ENCODE measurements at places on chromosomes 3 and 15.

- DNase-seq, result no peak
Measured at GRCh38 chr3:155313300-155313699, 19.8 kb upstream of the STRIT1 start.

DNA sequence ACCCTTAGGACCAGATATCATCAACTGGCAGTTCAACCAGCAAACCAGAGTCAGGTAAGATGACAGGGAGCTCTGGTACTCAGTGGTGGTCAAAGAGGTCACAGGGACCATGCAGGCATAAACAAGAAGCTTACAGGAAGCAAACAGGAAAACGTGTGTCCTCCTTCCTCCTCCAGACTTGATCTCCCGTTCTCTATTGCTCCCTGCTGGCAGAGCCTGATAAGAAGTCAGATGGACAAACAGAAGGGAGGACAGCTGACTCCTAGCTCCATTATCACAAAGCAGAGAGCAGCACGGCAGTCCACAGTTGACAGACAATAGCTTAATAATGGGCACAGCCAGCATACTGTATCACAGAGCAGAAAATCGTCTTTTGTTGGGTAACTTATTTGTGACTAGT is 156.5 kb upstream of the SLC2A2 start:
- no peak for DNase-seq

GRCh38 chr15:97072545-97072944 is 742.0 kb downstream of the NR2F2 start:
- DNase-seq, result no peak

GRCh38 chr3:137264071-137264820 is 306.5 kb downstream of the IL20RB start:
- DNase-seq, result no peak

GRCh38 chr3:126208606-126209256 is 28.3 kb upstream of the ALDH1L1 start:
- DNase-seq, result no peak

DNA sequence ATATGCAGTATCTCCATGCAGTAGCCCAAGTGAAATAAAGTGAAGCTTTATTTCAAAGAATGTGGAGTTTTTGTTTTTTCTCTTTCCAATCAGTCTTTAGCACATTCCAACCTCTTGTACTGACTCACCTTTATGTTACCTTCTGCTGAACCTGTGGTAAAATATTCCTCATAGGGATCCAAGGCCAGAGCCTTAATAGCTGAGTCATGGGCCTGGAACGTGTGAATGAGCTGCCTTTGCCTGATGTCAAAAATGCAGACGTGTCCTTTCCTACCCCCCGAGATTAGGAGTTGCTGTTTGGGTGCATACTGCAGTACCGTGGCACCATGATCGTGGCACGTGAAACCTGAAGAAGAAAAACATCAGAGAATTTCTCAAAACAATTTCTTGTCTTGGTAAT is 108.5 kb downstream of the GLDN start:
- DNase-seq, result no peak

DNA sequence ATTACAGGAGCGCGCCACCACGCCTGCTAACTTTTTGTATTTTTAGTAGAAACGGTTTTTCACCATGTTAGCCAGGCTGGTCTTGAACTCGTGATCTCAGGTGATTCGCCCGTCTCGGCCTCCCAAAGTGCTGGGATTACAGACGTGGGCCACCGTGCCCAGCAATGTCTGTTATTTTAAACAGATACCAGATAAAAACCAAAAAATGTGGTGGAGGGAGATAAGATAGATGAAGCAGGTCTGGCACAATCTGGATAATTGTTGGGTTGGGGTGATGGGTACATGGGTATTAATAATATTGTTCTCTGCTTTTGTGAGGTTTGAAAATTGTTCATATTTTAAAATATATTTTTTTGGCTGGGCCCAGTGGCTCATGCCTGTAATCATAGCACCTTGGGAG is 4.7 kb downstream of the RNF111 start:
- no peak for DNase-seq

- DNase-seq, result no peak
Measured at GRCh38 chr3:138332472-138333073, 2.9 kb upstream of the NME9 start.

DNA sequence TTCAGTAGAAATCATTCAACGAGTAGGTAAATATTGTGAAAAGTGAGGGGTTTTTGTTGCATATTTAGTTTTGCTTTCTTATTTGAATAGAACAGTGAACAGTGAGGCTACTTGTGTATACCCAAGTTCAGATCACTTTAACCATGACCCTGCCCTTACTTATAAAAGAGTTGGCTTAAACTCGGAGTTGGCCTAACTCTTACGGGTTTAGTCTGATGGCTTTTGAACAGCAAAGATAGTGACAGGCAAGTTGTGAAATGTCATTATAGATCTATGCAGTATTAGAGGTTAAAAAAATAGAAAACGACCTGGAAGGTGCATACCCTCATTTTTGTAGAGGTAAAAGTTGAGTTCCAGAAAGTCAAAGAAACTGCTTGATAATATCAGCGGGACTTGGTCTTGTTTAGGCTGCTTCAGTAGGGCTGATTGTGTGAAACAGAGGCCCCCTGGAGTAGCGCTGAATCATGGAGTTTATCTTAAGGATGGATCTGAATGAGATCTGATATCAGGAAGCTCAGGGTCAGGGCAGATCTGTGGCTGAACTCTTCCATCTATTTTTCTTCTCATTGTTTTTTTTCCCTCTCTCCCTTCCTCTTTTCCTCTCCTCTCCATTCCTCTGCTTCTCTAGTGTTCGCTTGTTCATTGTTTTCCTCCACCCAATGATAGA is 359.8 kb downstream of the LPP start:
- DNase-seq, result no peak

- no peak for DNase-seq
Measured at GRCh38 chr3:4408958-4409357, 58.1 kb downstream of the SUMF1 start.

GRCh38 chr15:54388746-54389145 is 410.5 kb downstream of the UNC13C start:
- no peak for DNase-seq

DNA sequence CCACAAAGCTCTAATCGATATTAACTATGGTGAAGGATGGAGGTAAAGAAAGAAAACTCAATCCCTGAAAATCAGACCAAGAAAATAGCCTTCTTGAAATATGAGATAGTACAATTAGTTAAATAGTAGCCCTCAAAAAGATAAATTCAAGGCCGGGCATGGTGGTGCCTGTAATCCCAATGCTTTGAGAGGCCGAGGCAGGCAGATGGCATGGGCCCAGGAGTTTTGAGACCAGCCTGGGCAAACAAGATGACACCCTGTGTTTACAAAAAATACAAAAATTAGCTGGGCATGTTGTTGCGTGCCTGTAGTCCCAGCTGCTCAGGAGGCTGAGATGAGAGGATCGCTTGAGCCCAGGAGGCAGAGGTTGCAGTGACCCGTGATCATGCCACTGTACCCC is 31.6 kb upstream of the CEP152 start:
- DNase-seq, result no peak

DNA sequence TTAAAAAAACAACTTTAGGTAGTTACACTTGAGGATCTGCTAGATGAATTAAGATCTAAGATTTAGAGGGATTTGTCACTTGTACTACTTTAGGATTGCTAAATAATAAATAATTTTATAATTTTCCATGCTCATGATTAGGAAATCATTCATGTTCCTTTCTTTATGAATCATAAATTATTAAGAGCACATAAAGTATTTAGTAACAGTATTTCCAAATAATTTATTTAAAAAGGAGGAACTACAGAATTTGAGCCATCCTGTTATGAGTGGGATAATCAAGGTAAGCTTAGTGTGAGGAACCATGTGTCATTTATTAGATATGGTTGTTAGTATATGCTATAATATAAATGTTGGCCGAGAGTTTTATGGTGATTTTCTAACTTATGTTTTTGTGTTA is 37.5 kb upstream of the C3orf38 start:
- no peak for DNase-seq

- DNase-seq, result no peak
Measured at GRCh38 chr3:33826206-33826605, 27.8 kb downstream of the PDCD6IP start.

- DNase-seq, result peak; percentile 29
Measured at GRCh38 chr15:64460724-64461720, 644 bp downstream of the ZNF609 start.

GRCh38 chr15:96629511-96629910 is 299.0 kb downstream of the NR2F2 start:
- no peak for DNase-seq

GRCh38 chr3:153463895-153464294 is 301.9 kb downstream of the RAP2B start:
- no peak for DNase-seq

DNA sequence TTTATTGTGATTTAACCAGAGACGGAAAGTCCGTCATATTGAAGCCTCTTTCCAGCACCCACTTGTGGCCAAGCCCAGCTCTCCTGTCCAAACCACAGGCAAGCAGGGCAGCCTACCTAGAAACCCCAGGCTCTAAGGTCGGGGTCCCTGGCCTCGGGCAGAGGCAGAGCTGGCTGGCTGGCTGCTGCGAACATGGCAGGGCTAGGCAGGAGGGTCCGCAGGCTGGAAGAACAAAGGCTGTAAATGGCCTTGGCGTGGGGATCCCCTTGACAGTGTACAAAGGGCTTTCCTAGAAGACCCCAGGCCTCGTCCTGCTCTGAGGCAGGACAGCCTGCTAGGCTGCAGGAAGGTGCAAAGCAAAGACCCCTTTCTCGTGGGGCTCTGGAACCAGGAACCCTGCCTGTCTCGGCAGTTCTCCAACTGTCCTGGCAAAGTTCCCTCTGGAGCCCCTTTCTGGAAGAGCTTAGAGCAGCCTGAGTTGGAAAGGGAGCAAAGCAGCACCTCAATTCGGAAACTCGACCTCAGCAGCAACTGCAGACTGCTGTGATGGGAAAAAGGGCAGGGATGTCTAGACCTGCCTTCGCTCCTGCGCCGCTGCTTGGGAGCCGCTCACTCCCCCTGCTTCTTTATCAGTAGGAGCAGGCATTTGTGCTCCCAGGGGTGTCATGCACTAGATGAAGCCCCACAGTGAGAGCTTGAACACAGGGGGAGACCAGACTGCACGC is 8.5 kb downstream of the CALML4 start:
- DNase-seq, result peak; percentile 43

DNA sequence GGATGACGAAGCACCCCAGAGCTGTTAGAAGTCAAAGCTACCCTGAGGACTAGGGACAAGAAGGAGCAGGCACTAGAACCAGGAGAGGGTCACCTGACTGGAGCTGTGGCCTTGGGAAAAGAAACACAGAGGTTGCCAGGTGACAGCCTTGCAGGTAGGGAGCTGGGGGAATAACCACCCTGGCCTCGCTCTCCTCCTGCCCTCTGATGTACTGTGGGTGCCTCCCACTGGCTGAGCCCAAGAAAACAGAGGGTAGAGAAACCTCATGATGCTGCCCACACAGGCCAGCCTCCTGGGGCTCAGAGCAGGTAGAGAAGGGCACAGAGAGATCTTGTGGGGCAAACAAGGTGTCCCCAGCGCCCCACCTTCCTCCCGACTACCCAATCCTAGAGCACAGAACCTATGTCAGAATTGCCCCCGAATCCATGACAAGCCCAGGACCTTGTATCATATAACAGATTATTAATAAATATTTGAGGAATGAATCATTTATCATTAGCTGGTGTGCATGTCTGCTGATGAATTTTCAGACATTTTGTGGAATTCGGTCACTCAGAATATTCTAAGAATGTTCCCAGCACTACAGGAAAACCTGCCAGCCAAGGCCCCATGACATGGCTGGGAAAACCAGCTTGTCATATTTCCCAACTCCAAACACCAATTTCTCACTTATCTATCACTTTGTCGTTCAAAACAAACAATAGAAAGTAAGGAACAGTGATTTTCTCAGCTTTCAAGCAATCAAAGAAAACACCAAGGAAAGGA is 59.8 kb upstream of the MEX3B start:
- no peak for DNase-seq

DNA sequence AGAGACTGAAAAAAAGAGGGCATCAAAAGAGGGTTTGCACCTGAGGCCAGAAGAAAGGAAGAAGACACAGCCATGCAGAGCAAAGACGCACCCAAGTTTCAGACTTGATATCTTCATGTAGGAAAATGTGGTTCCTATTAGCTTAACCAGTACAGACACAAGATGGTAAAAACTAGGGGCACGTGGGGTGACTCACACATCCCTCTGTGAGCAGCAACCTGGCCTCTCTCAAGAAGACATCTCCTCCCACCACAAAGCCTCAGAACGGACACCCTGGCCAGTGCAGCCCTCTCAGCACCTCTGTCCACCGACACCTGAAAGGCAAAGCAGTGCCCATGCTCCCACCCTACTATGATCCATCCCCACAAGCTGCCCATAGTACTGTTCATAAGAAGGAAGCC is 33.3 kb downstream of the GLB1 start:
- DNase-seq, result no peak

DNA sequence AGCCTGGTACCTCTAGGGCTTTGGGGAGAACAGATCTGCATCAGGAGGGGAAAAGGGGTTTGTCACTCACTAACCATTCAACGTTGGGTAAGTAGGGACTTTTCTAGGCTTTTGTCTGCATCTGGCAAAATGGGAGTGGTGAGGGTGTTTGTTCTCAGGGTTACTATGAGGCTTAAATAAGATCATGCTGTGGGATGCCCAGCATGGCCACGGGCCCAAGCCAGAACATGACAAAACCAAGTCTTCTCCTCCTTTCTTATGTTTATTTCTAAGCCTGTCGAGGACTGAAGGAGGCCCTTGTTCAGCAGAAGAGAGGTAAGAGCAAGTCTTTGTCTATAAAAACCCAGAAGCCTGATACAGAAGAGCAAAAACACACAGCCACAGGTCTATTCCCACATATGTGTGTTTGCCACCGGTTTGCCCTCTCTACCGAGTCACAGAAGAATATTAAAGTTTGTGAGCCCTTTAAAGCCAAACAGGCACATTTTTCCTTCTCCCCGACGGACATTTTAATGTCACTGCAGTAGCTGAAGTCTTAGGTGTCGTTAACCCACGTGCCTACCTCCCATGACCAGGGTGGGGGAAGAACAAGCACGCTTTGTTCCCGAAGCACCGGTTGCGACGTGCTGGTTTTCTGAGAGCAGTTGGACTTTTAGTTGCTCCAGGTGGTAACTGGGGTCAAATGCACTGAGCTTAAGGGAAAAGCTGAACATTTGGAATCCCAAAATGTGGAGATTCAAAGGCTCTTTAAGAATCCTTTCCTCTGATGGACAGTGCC is 72.1 kb downstream of the NOX5 start:
- DNase-seq, result no peak

GRCh38 chr3:188122571-188123169 is 31.3 kb upstream of the LPP start:
- no peak for DNase-seq

DNA sequence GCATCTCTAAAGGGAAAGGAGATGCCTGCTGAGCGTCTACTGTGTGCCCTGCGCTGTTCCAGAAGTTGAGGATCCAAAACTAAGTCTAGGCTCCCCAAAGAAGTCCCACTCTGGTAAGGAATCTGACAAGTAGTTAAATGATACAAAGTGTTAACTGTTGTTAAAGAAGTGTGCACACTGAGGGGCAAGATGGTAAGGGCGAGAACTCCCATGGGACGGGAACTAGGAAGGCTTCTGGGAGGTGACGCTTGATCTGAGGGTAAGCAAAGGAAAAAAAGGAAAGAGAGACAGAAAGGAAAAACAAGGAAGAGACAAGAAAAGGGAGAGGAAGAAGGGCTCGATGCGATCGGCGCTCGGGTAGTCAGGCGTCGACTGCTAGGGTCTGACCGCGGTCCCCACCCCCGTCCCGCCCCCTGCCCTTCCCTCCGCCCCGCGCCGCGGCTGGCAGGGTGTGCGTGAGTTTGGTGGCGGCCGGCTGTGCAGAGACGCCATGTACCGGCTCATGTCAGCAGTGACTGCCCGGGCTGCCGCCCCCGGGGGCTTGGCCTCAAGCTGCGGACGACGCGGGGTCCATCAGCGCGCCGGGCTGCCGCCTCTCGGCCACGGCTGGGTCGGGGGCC is at the start of gene LACTB:
TSS of gene LACTB (plus strand) at position 480 of the 620 bp plus-strand sequence. CDS start at position 491, 11 bp downstream.
- DNase-seq, result peak; percentile 92

- DNase-seq, result no peak
Measured at GRCh38 chr15:101056366-101057334, 137.5 kb downstream of the LRRK1 start.

All from upper lobe of left lung (tissue), 6 donors.